Stimulated activated effector memory CD8-positive, alpha-beta T cell treated with anti-CD3 and anti-CD28 coated beads, Interleukin-12 subunit alpha, Interleukin-12 subunit beta, amount 100 ng/mL, for 72 hours (primary cell): ENCODE measurements at places on chromosomes 3 and 15.

DNA sequence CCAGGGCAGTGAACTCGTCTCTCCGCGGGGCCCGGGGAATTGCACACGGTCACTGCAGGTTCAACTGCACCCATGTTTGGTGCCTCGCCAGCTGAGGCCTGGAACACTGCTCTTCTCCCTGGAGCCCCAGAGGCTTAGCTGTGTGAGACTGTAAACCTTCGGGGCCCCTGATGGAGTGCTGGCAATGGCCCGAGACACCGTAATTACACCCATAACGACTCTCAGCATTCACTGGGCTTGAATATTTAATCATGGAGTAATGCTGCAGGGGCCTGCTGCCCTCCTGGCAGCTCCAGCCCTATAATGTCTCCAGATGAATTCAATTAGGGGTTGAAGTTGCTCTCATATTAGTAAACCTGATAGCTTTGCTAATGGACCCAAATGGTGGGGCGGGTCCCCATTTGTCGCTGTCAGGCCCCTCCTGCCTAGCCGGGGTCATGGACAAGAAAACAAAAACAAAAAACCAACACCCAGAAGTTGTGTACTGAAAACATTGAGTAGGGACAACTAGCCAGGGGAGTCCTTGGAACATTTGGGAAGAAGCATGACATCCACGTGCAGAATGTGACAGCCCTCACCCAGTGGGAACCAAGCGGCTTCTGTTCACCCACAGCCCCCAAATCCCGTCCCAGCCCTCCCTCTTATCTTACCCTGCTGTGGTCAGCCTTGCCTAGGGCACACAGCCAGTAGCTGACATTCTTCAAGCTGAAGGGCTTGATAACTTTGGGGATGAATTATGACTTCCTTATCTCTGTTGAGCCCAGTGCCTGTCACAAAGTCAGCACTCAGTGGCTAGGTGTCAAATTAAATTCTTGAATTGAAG is 74.3 kb upstream of the SCN5A start:
- no peak for DNase-seq

- no peak for DNase-seq
Measured at GRCh38 chr15:35697549-35698299, 151.8 kb upstream of the DPH6 start.

DNA sequence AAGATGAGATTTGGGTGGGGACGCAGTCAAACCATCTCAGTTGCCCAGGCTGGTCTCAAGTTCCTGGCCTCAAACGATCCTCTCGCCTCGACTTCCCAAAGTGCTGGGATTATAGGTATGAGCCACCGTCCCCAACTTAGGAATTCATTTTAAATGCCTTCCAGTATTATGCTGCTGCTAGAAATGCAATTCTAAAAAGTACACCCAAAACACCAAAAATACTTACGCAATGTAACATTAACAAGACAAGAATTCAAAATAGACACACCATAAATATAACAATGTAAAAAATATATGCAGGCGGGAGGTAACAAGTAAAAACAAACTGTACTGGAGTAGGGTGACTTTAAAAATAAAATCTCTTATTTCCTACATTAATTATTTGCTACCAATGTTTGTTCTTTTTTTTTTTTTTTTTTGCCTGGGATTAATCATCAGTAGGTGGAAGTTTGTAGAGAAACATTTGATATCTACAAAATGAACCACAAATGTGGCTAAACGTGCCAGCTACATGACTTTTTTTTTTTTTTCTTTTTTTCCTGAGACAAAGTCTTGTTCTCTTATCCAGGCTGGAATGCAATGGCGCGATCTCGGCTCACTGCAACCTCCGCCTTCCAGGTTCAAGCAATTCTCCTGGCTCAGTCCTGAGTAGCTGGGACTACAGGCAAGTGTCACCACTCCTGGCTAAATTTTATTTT is 56.8 kb downstream of the SETMAR start:
- no peak for DNase-seq

GRCh38 chr15:74391582-74392450 is 24.4 kb upstream of the CYP11A1 start:
- DNase-seq: no peak

- DNase-seq: no peak
Measured at GRCh38 chr3:179046497-179047353, 24.9 kb downstream of the ZMAT3 start.

DNA sequence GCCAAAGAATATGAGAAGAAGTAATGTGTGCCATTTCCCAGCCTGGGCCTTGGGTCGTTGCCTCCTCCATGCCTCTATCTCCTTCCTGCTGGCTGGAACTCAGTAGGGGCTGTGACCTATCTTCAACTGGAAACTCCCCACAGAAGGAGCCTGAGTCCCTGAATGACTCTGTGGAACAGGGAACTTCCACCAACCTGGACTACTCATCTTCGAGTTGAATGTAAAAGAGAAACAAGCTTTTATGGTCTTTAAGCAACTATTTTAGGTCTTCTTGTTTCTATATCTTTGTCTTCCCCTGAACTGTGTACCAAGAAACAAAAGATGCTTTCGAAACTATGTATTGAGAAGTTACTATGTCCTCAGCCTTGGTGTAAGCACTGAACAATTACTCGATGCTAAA is 355.3 kb upstream of the NR2F2 start:
- DNase-seq: no peak

- DNase-seq: no peak
Measured at GRCh38 chr3:131546441-131546840, 43.7 kb upstream of the MRPL3 start.

GRCh38 chr3:143822374-143822773 is 25.9 kb downstream of the SLC9A9 start:
- no peak for DNase-seq
